ENCODE measurements at places on chromosomes 1 and 21. TPM values are rescaled to one million over a fixed set of nuclear protein-coding genes. Genes with fewer than 3 reads are reported as not detected.

ETV3L gene
- not detected for total RNA-seq

FOXE3 gene
- not detected for total RNA-seq

GRCh38 chr1:32255072-32256071 lies 4.3 kb downstream of the LCK start:
- DNase-seq = no peak

DNA sequence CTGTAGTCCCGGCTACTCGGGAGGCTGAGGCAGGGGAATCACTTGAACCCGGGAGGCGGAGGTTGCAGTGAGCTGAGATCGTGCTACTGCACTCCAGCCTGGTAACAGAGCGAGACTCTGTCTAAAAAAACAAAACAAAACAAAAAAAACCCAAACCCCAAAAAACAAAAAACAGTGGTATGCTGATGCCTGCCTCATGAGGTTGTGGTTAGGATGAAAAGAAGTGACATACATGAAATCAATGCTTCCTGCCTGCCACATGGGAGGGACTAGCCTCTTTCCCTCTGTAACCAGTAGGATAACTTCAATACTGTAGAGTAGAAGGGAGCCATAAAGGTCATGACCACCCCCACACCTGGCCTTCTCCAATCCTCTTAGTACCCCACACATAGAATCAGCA lies 55.2 kb downstream of the TENT5C start:
- DNase-seq = no peak

DNA sequence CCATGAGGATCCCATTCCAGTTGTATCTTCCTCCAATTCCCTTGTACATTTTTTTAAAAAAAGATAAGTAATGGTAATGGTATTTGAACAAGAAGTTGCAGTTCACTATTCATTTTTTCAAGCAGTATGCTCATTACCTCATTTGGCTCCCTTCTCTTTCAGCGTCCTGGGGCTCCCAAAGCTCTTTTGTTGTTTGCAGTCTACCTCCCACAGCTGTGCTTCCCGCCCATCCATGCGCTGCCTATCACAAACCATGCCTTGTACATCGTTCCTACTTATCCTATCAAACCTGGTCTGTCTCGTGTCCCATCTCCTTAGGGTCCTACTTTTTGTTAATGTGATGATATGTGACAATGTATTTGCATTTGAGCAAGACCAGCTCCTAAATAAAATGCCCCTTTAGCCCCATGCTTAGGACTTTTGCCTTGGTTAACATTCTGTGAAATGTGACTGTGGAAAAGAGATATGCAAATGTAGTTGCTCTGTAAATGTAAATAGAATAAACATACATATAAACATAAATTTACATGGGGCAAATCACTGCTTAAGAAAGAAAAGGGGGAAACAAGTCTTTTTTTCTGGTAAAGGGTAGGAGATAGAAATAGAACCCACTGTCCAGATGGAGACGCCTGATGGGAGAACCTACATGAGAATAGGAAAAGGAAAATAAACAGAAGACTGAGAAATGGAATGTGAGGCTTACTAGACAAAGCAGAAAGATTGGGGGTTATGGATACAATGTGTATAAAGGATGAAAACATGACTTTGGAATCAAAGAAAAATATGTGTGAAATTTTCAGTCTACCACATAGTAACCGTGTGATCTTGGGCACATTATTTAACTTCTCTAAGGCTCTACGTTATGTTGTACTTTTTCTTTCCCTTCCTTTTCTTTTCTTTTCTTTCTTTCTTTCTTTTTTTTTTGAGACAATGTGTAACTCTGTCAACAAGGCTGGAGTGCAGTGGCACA lies 59.8 kb upstream of the PLXNA2 start:
- no peak for DNase-seq

- no peak for DNase-seq
Measured at GRCh38 chr1:19053486-19053885, 97.0 kb upstream of the IFFO2 start.
